ENCODE measurements at places on chromosomes 5 and 9.

- DNase-seq = no peak
Measured at GRCh38 chr5:31640573-31640972, 1.6 kb downstream of the PDZD2 start.

DNA sequence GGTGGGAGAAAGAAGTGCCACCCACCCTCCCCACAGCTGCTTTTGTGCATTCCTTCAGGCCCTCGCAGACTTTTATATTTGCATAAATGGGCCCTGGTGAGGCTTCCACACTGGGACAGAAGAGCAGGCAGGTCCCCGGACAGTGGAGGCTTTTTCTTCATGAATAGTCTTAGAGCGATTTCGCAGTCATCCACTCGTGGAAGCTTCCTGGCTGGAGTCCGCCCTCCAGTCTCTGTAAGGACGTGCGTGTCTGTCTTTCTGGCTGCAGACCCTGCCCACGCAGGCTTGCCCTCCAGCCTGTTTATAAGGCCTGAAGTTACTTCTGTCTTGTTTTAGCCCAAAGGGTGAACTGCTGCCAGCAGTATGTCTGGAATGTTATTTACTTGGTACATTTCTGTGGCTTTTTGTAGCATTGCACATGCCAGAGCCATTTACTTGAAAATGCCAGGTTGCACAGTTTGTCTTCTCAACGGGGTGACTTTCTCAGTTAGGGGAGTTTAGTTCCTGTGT, 195.7 kb downstream of the AOPEP start:
- DNase-seq = no peak

DNA sequence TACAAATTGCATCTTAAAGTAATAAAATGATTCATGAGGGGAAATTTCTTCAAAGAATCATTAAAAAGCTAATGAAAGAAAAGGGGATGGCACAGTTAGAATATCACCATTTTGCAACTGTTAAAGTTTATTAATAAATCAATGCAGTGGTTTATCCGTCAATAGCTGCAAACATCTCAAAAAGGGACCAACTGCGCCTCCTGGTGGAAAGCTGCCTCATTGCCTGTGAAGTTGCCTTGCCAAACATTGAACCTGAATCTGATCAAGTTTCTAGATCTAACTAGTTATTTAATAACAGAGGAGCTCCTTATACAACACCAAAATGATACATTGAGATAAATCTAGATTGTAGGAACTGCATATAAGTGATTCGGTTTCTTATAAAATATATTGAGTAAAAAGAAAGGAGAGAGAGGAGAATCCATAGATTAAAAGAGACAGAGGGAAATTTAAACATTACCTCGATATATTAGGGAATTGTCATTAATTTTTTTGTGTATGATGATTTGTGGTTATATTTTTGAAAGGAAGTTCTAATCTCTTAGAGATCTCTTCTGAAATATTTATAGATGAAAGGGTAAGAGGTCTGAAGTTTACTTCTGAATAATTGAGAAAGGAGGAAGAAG, 6.9 kb upstream of the NDUFB6 start:
- peak; percentile 83 for DNase-seq

DNA sequence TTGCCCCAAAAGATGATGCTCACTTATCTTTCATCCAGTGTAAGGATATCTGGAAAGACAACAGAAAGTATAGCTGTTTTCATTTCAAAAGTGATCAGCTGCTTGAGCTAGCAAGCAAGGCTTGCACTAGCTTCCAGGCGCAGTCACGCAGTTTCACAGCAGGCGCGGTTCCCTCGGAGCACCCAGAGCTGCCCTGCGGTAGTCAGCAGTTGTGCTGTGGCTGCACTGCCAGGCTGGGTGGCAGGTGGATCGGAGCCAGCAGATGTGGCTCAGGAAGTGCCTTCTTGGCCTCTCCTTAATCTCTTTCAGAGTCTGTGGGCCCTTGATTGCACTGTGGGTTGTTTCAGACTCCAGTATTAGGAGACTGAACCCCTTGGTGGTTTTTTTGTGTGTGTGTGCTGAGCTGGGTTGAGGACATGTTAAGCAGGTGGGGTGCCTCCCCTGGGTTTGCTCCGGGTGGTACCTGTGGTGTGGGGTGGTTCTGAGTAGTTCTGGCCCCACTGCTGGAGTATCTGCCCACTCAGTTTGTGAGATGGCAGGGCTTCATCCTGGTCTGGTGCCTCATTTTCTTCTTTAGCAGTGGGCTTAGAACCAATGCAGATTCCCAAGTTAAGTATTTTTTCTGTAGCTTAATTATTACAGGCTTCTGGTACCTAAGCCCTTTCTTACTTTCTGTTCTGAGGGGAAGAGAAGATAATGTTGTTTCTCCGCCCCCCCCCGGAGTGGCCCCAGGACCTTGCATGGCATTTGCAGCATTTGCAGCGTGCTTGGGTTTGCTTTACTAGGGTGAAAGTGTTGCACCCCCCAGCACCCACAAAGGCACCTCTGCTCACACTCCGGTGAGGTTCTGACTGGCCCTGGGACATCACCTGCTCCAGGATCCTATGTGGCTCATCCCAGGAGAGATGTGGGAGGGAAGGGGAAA, 16.4 kb downstream of the TENT4A start:
- peak; percentile 90 for DNase-seq

- DNase-seq = no peak
Measured at GRCh38 chr9:127185931-127186781, 63.7 kb upstream of the ANGPTL2 start.

DNA sequence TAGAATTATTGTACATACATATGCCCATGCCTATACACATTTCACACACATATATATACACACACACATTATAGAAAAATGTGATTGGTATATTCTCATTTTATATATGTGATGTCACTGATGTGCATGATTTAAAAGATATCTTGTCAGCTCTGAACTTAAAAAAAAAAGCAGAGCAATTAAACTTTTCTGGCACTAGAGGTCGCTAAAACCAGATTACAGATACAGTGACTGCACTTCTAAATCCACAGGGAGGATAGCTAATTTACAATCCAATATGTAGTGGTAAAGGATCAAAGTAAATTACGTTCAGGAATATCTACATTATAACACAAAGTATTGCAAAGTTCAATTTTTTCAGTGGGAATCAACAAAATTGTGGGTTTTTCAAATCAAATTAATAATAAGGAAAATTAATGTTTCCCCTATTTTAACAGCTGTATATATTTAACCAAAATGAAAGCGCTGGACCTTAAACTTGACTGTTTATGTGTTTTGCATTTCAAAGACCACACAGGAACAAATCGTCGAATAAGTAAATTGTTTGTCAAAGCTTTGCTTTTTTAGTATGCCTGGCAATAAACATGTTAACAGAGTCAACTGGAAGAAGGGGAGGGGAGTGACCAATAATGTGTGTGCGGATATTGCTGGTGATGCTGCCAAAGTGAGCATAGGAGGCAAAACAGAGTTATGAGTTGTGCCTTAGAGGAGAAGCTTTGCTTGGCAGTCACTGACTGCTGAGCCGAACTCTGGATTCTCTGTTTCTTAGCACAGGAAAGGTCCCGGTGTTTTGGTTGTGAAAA, 1201.4 kb upstream of the C9orf72 start:
- peak; percentile 61 for DNase-seq

DNA sequence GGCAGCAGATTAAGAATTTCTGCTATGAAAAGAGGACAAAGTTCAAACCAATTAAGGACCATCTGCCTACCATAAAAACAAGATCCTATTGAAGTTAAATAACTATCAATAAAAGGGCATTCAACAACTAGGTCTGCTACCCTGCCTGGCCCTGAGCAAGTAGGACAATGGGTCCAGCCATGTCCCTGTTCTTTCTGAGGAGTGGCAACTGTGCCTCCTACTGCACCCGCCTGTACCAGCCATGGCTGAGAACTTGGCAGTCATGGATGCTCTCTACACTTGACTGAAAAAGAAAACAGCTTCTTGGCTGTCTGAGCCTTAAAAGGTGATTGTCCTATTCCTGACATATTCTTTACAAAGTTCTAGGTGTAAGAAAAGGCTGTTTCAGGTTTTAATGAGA, 652.4 kb downstream of the PDE4D start:
- no peak for DNase-seq

GRCh38 chr5:40689438-40689837, 9.7 kb downstream of the PTGER4 start:
- no peak for DNase-seq

DNA sequence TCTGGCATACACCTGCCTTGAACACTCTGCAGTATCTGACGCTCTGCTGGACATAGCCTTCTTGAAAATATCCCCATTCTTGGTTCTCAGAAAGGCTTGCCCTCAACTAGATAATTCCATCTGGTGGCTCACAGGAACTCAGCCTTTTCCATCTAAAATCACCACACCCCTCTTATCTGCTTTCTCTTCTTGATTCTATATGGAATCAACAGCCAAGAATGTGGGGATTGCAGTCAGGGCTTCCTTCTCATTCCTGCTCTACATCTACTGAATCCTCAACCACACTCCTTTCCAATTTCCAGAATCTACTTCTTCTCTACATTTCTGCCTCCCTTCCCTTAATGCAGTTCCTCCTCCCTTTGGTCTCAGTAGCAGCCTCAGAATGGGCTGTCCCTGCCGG, 170.1 kb downstream of the SEMA5A start:
- DNase-seq = no peak

GRCh38 chr5:149018909-149019443, 43.9 kb downstream of the SH3TC2 start:
- DNase-seq = no peak

DNA sequence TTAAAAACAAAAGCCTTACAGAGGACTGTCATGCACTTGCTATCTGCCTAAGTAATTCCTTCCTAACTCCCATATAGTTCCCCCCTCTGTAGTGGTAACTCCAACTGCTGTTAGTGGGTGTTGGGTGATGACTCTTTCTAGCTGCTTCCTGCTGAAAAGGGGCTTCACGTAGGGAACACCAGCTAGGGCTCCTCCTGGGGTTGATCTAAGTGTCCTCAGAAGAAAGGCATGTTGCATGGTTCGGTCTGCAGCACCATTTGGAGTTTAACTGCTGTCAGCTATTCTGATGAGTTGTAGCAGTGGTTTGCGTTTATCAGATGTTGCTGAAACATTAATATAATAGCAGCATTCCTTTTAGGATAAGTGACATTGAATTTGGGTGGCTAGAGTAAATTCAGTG, 281.9 kb upstream of the TUSC1 start:
- no peak for DNase-seq

DNA sequence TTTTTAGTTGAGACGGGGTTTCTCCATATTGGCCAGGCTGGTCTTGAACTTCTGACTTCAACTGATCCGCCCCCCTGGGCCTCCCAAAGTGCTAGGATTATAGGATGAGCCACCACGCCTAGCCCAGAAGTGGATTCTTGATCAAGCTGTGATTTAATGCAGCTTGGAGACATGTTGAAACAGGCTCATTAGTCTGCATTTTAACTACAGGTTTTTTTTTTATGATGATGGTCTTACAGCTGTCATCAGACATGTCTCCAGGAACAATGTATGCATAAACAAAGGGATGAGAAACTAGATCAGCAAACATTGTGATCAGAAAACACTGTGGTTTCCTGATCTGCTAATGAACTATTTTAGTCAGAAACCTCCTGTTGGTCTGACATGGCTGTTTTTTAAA, 30.0 kb upstream of the PLPP1 start:
- no peak for DNase-seq

Measured in NAMALWA (cell line).